ENCODE measurements at places on chromosomes 1 and 21.

- peak; percentile 22 for DNase-seq
Observed at GRCh38 chr21:38438462-38438893, 59.8 kb downstream of the ERG start.

DNA sequence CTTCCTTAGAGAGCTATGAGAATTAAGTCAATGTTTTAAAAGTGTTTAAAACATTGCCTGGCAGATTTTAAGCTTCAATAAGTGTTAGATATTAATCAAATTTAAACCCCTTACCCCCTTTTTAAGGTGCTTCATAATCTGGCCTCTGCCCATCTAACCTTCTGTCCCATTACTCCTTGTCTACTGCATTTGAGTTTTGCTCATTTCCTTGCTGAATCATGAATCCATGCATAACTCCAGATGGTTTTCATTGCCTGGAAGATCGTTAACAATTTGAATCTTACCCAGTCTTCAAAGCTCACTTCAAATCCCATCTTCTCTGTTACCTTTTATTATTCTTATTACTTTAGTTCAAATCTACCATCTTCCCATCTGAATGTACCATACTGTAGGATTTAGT is 4.6 kb downstream of the HJV start:
- DNase-seq = no peak

DNA sequence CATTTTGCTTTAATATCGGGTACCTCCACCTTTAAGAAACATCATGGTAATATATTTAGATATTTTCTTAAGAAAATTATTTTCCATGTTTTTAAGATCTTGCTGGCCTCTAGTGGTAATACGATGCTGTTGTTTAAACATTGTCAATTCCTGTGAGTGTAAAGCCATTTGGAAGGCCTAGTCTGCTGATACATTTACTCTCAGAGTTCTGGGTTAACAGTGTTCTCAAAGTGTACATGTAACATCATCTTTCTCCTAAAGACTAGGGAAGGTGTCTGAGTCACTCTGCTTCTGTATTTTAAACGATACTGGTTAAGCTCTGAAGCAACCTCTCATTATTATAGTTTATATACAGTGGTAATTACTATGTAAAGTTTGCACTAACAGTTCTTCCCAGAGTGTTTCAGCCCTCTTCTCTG is 189.1 kb downstream of the RASAL2 start:
- peak; percentile 44 for DNase-seq

- DNase-seq = peak; percentile 21
Observed at GRCh38 chr1:170168265-170168664, 22.5 kb downstream of the NTMT2 start.

DNA sequence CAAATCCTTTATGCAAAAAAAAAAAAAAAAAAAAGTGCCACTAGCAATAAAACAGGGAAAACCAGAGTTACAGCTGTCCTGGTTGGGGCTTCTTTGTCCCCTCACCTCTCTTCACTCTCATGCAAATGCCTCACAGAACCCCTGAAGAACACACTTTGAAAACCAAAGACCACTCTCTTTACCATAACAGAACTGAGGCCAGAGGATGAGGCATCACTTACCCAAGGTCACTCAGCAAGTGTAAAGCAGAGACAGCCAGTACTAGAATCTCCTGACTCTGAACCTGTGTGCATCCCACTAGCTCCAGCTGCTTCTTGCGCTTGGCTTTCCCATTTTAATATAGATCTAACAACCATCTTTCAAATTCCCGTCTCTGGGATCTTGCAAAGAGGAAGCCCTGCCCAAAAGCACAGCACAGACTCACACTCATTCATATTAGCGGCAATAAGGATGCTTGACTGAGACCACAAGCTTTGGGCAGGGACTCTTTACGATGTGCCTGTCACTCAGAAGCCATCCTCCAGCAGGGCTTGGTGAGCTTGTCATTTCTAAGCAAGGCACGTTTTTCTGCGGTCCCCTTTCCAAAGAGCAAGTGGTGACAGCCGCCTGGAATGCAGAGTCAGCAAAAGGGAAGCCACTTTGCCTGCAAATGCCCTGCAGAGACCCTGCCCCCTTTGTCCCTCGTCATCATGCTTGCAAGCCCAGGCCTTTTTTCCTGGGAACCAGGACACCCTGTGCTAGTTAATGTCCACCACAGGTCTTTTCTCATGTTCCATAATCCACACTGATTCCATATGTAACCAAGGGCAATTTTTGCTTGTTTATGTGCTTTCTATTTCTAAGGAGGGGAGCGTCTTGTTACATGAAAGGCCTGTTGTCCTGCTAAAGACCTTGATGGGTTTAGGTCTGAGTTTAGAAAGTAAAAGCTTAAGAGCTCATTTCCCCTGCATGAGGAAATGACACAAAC is 76.5 kb upstream of the NFIA start:
- DNase-seq = no peak

- no peak for DNase-seq
Observed at GRCh38 chr21:37432710-37433455, 66.3 kb downstream of the DYRK1A start.

DNA sequence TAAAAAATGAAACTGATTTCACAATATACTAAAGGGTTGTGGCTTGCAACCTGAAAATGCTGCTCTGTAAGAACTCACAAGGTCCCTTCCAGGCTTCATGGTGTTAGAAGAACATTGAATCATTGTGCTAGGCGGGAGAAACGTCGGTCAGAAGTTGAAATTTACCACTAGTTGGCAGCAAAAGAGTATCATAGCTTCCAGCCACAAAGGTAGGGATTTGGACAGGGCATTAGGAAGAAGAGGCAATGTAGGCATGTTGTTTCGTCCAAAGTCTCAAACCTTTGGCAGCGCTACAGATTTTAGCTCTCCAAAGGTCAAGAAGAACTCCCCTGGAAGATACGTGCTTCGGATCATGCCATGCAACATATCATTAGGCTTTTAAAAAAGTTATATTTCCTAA is 62.5 kb upstream of the ZP4 start:
- DNase-seq = no peak

DNA sequence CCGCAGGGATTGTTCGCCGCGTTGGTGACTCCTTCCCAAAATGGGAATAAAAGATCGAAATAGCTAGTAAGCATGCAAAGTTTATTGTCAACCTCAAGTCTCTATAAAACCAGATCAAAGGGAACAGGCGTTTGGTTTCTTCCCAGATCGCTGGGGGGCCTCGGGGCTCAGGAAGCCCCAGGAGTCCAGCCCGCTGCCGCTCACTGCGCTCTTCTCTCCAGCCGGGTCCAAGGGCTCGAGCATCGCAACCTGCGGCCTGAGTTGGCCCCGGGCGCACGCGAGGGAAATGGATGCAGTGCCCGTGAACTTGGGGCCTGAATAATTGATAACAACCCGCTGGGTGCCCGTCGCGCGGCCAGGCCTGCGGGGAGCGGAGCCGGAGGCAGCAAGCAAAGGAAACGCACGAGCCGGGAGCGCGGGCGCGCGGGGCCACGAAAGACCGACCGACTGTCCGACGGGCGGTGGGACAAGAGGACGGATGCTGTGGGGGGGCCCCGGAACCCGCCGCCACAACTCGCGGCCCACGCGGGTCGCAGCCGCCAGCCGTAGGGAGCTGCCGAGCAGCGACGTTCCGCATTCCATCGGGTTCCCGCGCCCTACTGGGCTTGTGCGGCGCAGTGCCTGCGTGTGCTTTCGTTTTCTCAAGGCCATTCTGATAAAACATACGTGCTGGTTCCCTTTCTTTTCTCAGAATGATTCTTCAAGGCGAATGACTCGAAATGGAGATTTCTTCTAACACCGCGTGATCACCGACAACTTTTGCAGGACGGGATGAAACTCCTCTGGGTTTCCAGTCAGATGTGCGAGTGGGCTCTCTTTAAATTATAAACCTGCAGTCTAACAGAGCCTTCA is 14.0 kb upstream of the ALX3 start:
- no peak for DNase-seq

DNA sequence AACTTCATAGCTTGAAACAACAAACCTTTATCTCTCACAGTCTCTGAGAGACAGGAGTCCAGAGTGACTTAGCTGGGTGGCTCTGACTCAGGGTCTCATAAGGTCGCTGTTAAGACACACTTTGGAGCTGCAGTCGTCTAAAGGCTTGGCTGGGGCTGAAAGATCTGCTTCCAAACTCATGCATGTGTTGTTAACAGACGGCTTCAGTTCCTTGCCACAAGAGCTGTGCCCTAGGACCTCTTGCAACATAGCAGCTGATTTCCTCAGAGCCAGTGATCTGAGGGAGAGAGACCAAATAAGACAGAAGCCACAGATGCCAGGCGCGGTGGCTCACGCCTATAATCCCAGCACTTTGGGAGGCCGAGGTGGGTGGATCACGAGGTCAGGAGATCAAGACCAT is 176.8 kb downstream of the DISC1 start:
- DNase-seq = peak; percentile 10

GRCh38 chr1:181175955-181176354 is 87.5 kb downstream of the IER5 start:
- no peak for DNase-seq

DNA sequence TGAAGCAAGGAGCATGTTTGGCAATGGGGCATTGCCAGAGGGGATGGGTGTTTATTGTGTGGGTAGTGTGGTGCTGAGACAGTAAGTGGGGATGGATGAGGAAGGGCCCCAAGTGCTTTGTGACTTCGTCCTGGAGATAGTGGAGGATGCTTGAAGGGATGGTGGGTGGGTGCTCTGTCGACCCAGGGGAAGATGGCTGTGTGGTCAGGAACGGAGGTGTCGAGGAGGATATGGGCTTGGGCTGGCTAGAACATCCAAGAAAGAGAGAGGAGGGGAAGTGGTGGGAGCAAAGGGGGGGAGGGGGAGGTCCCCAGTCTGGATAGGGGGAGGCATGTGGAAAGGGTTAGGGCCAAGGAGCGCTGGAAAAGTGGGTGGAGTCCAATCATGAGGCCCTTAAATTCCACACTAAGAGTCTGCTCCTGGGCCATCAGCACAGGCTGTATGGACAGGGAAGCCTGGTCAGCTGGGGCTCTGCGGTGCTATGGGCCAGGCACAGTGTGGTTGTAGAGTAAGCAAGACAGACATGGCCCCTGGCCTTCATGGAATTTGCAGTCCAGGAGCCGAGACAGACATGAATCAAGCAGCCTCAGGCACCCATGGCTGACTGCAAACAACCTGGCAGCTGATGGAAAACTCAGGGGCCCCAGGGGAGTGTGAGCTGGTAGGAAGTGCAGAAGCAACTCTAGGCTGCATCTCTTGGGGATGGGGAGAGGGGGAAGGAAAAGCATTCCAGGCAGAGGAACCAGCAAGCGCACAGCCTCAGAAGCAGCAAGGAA is 36.3 kb downstream of the EDN2 start:
- DNase-seq = no peak

DNA sequence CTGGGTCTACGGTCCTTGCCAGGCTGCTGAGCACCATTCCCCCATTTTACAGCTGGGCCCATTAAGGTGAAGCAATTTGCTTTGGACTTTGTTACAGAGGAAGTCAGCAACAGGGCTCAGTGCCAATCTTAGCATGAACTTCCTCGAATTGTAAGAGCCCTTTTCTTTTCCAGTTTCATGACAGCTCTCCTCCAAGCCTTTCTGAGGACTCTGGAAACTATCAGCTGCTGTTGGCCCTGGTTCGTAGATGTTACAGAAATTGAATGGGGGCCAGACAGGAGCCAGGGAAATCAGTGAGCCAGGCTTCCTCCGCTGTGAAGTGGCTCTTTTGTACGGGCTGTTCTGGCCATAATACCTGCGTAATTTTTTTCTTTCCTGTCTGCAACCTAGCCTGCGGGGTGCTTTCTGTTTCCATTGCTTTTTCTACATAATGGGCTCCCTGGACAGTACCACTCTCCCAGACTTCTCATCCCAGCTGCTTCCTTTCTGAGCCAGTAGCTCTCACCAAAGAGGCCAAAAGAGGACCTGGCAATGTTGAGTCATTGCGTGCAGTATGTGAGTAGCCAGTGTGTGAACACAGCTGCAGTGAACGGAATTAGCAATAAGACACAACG is 386.3 kb downstream of the DISC1 start:
- DNase-seq = no peak

GRCh38 chr1:181187337-181188126 is 99.0 kb downstream of the IER5 start:
- DNase-seq = no peak

- no peak for DNase-seq
Observed at GRCh38 chr21:37407719-37408420, 41.3 kb downstream of the DYRK1A start.

DNA sequence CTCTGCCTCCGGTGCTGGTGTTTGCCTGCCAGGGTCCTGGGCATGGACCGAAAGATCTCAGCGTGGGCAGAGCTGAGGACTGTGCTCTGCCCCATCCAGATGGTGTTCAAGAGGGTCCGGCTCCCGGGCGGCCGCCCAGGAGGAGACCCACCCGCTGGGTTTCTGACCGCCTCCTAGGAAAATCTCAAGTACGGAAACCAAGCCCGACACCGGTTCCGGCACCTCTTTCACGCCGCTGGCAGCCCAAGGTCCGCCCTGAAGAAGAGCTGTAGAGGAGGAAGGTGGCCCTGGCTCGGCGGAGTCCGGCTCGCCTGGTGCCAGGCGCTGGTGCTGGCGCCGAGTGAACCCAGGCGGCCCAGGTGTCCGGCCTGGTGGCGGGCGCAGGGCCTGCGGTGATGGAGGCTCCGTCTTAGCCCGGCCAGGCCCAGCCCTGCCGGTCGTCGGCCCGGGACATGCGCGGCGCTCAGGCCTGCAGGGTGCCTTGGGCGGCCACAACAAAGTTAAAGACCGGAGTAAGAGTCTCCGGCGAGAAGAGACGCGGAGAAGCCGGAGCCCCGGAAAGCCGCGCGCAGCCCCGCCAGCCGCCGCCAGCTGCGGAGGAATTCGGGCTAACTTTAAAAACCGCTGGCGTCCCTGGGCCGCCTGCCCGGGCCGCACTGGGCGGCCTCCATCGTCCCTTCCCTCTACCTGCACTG is 1.5 kb downstream of the GRIK3 start:
- no peak for DNase-seq

GRCh38 chr1:58950897-58951296 is 167.1 kb upstream of the JUN start:
- no peak for DNase-seq

GRCh38 chr1:77533660-77534305 is 148.7 kb downstream of the ZZZ3 start:
- DNase-seq = peak; percentile 47

GRCh38 chr1:219114014-219114413 is 59.7 kb upstream of the LYPLAL1 start:
- no peak for DNase-seq

GRCh38 chr1:200379432-200379757 is 30.4 kb downstream of the ZNF281 start:
- DNase-seq = peak; percentile 99

GRCh38 chr1:165173818-165174217 is 182.7 kb downstream of the LMX1A start:
- DNase-seq = no peak

DNA sequence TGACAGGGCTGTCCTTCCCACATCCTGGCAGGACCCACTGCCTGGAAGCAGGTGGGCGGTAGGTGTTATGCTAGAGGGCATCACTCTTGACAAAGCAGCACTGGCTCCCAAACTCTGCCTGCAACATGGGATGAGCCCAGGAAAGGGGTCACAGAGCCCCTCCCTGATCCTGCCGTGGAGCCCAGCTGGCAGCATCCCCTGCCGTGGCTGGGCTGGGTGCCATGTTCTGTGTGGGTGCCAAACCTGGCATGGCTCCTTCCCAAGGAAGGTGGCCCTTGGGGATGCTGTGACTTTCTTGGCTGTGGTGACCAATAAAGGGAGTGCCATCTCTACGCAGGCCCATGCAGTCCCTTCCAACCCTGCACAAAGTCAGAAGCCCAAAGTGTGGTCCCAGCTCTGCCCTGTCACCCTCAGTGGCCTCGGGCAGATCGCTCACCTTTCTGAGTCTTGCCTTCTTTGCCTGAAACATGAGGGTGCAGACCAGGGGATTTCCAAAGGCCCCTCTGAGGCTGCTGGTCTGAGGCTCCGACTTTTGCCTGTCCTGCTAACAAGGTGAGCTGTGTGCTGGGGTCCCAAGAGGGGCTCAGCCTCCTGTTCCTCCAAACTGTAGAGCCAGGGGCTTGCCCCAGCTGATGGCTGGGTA is 6.0 kb downstream of the CDK18 start:
- no peak for DNase-seq

GRCh38 chr1:184641894-184642293 is 112.8 kb downstream of the EDEM3 start:
- DNase-seq = no peak

All from RCC 7860 (cell line).